ENCODE measurements at places on chromosomes 3 and 15. TPM values are rescaled to one million over a fixed set of nuclear protein-coding genes. Genes with fewer than 3 reads are reported as not detected.

- peak; percentile 22 for DNase-seq
These were observed 209.6 kb upstream of the PFN2 start for GRCh38 chr3:150180334-150180733.

DNA sequence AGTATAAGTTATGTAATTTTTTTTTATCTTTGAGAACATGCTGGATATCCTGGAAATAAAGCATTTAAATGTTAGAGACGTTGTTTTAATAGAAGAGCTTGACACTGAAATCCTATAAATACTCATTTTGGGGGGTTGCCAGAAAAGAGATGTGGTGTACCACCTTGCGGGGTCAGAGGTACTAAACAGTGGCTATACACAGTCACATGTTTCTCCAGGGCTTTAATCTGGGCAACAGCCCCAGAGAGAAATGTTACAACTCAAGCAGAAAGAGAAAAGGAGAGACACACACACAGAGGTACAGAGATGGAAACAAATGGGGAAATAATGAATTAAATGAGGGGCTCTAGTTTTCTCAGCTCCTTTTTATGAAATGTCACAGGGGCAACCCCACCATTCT is 113.8 kb downstream of the SENP2 start:
- DNase-seq: no peak

- no peak for DNase-seq
These were observed 1.4 kb downstream of the SLTM start for GRCh38 chr15:58931987-58932588.

- peak; percentile 97 for DNase-seq
These were observed 103.5 kb downstream of the CD47 start for GRCh38 chr3:107987036-107987939.

DNA sequence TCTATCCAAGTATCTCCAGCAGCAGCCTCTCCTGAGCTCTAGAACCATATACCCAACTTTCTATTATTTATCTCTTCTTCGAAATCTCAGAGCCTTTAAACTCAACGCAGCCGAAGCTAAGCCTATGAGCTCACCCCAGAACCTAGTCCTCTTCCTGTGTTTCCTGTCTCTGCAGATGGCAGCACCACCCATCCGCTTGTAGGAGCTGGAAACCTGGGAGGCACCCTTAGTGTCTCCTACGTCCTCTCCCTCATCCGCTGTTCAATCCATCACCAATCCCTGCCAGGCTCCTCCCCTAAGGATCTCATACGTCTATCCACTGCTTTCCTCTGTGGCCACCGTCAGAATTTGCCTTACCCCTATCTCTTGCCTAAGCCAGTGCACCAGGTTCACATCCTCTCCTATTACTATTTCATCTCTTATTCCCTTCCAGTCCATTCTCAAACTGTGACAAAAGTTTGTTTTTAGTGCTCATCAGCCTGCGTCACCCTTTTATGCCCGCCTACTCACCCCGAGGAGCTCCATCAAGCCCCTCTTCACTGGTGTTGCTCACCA is 9.6 kb downstream of the VGLL4 start:
- no peak for DNase-seq

GRCh38 chr15:78682004-78682651 is 41.1 kb upstream of the CHRNB4 start:
- no peak for DNase-seq

DNA sequence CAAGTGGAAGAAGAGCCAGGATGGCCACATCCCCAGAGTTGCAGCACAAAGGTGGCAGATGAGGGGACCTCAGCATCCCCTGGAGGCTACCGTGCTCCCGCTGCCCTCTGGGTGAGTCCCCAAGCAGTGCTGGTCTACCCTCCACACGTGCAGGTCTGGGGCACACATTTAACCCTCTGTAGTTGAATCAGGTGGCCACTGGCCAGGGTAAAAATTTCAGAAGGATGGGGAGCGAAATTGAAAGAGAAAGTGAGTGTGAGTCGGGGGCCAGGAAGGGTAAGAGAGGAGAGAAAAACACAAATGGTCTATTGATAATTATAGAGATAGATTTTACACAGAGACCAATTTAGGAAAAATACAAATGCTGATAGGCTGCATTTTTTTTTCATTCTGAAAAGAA is 139.5 kb upstream of the EIF1B start:
- no peak for DNase-seq

DNA sequence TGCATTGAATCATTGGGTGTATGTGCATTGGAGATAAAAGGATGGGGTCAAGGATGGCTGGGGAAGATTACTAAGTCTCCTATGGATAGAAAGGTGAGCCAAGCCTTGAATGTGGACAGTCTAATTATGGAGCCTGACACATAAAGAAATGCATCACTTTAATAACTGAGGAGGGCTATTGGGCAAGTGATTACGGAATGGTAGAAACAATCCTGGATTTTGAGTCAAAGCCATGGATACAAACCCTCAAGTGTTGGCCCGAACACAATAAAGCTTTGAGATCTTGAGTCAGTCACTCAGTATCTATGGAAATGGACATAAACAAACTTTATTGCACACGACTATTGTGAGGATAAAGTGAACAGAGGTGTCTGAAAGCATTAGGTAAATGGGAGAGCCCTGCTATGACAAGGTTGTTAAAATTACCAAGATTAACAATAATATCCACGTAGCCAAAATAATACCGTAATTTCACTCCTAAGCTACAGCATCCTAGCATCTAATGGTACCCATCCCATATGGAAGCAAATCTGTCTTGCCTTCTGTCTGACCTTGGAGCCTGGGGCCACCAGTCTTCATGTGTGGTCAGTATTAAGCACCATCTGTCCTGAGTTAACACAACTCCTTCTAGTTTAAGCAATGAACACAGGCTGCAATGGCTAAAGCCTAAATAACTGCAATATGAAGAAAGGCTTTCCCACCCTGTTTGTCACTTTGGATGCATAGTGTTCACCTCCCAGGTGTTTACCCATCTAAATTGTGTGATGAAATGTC is 136.9 kb upstream of the PRICKLE2 start:
- DNase-seq: no peak

DNA sequence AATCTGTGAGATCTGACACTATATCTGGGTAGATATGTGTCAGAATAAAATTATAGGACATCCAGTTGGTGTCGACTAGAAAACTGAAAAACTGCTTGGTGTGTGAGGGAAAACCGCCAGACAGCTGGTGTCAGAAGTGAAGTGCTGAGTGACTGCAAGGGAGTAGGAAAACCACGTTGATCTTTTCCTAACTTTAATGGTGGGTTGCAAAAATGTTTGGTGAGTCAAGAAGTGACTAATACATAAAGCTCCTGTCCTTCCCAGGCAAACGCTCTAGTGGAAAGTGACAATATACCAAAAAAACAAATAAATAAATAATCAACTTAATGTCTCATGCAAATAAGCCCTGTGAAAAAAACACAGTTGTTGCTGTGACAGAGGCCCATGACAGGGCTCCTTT is 7.3 kb upstream of the CD96 start:
- DNase-seq: peak; percentile 36

DNA sequence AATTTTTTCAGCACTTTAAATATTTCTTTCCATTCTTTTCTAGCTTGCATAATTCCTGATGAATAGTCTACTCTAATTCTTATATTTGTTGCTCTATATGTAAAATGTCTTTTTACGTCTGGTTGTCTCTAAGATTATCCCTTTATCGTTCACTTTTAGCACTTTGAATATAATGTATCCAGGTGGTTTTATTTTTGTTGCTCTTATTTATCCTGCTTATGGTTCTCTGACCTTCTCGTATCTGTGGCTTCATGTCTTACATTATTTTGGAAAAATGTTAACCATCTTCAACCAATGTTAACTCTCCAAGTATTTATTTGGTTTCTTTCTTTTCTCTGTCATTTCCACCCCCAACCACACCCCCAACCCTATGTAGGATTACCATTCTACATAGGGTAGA is 30.0 kb upstream of the RFX7 start:
- no peak for DNase-seq

GRCh38 chr15:39145854-39146625 is 434.8 kb upstream of the THBS1 start:
- no peak for DNase-seq

DNA sequence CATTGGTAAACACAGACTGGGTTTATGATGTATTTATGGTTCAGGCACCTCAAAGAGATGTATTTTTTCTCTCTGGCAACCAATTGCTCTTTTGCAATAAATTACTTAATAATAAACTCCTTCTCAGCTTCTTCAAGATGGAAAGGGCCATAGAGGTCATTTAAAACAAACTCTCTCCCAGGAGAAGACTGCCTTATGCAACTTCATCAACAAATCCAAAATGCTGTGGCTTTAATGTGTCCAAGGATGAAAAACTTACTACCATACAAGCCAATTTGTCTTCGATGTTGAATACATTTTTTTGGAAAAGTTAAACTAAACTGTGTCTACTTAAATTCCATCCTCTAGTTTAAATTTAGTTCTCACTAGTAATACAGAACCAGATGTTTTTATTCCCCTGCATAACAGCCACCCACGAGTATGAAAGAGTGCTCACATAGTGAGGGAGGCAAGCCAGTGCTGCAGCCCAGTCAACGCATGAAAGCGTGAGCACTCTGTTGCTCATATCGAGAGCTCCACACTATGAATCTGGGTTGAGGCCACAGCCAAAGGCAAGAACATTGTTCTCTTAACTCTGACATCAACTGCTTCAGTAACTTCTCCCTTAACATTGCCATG is 761.3 kb upstream of the GRM7 start:
- no peak for DNase-seq

DNA sequence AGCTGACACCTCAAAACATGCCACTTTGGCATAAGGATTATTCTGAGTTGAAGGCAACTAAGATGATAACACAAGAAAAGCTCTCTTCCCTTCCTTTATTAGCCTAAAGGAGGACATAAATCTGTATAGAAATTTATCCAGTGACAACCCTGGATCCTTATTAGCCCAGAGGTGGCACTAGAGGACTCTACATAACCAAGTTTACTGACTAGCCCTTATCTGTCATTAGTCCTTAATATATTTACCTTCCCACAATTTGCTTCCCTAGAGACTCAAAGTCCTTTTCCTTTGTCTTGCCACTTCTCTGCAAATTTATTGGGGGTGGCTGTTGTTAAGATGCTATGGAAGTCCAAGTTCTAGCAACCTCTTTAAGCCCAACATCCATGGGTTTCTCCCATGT is 26.7 kb downstream of the CEP70 start:
- DNase-seq: no peak

DNA sequence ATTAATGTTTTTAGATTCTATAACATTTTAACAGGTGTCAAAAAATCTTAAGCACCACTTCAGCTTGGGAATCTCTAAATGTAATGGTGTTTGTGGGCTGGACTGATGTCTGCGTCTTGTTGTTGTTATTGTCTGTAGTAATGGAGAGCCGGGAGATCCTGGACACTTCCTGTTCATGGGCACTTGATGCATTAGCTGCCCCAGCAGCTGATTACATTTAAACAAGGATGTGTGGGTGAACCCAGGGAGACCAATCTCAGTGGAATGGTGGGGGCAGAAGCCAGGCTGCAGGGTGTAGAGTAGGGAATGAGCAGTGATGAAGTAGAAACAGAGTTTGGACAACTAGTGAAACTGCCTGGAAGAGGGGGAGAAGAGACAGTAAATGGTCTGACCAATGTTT is 7.8 kb downstream of the CCR5AS start:
- no peak for DNase-seq

- DNase-seq: no peak
These were observed 20.3 kb upstream of the DGKG start for GRCh38 chr3:186382217-186382885.

DNA sequence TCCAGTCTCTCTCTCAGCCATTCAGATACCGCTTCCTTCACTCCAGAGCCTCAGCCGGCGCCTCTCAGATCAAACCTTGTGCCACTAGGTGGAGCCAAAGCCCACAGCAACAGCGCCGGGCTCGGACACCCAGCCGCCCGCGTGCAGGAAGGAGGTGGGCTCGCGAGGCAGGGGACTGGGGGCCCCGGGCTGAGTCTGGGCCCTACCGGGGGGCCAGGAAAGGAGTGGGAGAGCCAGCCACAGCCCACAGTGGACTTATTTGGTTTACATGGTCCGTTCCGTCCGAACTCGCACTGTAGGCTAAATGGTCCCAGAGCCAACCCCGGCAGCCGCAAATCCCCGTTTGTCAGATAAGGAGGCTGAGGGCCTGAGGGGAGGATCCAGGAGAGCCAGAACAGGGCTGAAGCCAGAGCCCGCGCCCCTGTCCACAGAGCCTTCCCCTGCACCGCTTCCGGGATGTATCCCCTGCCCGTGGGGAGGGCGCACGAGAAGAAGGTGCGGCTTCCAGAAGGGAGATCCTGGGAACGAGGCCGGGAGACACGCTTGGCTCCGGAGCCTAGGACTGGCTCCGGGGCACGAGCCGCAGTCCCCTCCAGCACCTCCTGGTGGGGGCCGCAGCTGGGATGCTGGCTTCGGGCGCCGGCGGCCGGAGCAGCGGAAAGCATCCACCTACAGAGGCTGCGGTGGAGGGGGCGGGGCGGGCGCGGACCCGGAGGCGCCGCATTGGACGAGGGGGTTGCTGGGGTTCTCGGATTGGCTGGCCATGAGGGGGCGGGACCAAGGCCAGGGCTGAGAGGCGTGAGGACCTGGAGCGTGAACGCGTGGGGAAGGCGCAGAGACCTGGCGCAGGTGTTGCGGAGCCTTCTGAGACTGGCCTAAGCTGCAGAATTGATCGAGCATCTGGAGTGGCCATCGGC is 6.5 kb upstream of the CYP11A1 start:
- DNase-seq: no peak

GRCh38 chr3:180306155-180306554 is 269.4 kb upstream of the PEX5L start:
- no peak for DNase-seq

- DNase-seq: no peak
These were observed 575.1 kb downstream of the EPHA3 start for GRCh38 chr3:89682556-89682955.

DNA sequence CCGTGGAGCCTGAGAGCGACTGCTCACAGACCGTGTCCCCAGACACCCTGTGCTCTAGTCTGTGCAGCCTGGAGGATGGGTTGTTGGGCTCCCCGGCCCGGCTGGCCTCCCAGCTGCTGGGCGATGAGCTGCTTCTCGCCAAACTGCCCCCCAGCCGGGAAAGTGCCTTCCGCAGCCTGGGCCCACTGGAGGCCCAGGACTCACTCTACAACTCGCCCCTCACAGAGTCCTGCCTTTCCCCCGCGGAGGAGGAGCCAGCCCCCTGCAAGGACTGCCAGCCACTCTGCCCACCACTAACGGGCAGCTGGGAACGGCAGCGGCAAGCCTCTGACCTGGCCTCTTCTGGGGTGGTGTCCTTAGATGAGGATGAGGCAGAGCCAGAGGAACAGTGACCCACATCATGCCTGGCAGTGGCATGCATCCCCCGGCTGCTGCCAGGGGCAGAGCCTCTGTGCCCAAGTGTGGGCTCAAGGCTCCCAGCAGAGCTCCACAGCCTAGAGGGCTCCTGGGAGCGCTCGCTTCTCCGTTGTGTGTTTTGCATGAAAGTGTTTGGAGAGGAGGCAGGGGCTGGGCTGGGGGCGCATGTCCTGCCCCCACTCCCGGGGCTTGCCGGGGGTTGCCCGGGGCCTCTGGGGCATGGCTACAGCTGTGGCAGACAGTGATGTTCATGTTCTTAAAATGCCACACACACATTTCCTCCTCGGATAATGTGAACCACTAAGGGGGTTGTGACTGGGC is 7.3 kb downstream of the FAM131A start:
- no peak for DNase-seq

The EPHB1 gene
- total RNA-seq: 1.6 TPM

The PRR23B gene
- not detected for total RNA-seq

The CA12 gene
- total RNA-seq: 19.7 TPM

The MEGF11 gene
- 3.7 TPM for total RNA-seq

The AADACL2 gene
- total RNA-seq: not detected

The PRSS50 gene
- not detected for total RNA-seq

All from epithelial cell of proximal tubule (primary cell).